ENCODE measurements at places on chromosomes 3 and 15. TPM values are rescaled to one million over a fixed set of nuclear protein-coding genes. Genes with fewer than 3 reads are reported as not detected.

GOLGA8S gene
- 0.44 TPM for total RNA-seq

KY gene
- total RNA-seq, result 1.2 TPM

NCEH1 gene
- total RNA-seq, result 10.4 TPM

DNA sequence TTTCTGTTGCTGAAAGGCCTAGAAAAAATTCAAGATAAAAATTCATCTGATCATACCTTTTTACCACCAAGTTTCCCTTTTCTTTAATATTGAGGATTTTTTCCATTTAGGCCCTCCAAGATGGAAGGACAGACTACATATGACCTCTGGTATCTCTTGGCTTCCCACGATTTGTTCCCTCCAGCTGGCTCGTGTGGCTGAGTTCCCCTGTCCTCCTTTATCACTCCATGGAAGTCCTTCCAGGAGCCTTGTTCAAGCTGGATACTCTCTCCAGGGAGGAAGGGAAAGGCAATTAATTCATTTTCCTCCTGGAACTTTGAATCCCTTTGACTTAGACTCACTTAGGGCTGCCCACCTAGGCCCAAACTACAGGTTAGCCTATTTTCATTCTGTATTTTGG, 110.6 kb downstream of the CFAP44 start:
- no peak for DNase-seq

- DNase-seq, result no peak
These were observed 9.4 kb upstream of the CAMK1 start for GRCh38 chr3:9779075-9779593.

- DNase-seq, result no peak
These were observed 48.0 kb downstream of the ARHGEF26 start for GRCh38 chr3:154168998-154169795.

DNA sequence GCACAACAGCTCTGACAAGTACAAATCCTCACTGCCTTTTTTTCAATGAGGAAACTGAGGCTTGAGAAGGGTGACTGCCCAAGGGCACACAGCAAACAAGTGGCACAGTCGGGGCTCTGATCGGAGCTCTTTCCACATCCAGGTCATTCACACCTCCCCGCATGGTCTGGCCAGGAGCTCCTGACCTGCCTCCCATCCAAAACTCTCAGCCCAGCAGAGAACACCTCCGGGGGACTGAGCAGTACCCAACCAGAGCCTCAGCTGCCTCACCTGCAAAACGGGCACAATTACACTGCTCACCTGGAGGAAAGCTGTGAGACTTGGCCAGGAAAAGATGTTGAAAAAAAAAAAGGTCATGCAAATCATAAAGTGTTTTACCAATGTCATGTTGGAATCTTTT, 36.5 kb downstream of the WNT7A start:
- no peak for DNase-seq
